Activated CD8-positive, alpha-beta memory T cell treated with anti-CD3 and anti-CD28 coated beads for 4 hours (primary cell): ENCODE measurements at places on chromosomes 12 and 14.

DNA sequence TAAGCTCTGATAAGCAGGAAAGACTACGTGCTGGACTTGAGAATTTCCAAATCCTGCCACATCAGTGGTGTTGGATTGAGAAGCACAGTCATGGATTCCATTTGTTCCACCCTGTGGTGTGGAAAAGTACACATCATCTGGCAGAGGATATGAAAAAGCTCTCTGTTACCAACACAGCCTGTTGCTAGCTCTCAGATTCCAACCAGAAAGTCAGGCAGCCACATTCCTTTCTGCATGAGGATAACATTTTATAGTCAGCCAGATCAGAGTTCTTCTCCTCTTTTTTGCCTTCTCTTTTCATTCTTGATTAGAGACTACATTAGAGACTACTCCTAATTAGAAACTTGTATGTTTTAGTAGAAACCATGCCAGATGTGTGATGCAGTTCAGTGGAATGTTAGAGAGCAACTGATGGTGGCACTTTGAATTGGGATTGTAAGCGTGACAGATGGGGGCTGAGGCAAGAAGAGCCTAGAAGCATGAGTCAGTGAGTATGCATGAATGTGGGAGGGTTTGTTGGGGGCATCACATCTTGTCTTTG lies 61.2 kb upstream of the STXBP6 start:
- DNase-seq, result no peak

DNA sequence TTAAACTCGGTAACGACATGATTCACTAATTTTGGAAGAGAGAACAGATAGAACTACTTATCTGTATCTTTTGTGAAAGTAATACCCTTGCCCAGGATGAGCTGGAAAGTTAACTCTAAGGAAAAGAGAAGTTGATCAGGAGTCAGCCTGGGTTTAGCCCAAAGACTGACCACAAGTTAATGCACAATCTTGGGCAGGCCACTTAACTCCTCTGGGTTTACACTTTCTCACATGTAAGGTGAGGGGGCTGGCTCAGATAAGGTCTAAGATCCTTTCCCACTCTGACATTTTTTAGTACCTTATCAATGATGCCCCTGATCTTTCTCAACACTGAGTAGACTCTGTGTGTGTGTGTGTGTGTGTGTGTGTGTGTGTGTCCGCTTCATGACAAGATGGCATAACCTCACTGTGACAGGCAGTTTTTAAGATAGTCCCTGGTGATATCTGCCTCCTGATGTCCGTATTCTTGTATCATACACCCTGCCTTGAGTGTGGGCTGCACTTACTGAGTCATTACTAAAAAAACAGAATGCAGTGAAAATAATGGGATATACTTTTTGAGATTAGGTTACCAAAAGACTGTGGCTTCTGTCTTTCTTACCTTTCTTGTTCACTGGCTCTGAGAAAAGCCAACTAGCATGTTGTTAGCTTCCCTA lies 56.2 kb upstream of the CCDC198 start:
- DNase-seq, result no peak

- DNase-seq, result no peak
These were observed 15.8 kb upstream of the VPS33A start for GRCh38 chr12:122282061-122282460.

DNA sequence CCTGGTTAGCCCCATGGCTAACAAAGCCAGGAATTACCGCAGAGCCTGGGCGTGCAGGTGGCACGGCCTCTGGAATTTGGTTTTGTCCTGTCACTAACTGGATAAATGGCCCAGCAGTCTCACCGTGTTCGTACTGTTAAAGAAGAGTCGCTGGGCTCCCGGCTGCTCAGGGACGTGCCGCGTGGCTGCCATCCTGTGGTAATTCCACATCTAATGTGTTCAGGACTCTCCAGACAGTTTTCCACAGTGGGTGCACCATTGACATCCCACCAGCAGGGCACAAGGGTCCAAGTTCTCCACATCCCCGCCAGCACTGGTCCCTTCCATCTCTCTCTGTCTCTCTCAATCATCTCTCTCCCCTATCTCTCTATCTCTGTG lies 19.6 kb downstream of the NOC4L start:
- no peak for DNase-seq

- DNase-seq, result no peak
These were observed 329.8 kb upstream of the FOXG1 start for GRCh38 chr14:28436821-28437220.

DNA sequence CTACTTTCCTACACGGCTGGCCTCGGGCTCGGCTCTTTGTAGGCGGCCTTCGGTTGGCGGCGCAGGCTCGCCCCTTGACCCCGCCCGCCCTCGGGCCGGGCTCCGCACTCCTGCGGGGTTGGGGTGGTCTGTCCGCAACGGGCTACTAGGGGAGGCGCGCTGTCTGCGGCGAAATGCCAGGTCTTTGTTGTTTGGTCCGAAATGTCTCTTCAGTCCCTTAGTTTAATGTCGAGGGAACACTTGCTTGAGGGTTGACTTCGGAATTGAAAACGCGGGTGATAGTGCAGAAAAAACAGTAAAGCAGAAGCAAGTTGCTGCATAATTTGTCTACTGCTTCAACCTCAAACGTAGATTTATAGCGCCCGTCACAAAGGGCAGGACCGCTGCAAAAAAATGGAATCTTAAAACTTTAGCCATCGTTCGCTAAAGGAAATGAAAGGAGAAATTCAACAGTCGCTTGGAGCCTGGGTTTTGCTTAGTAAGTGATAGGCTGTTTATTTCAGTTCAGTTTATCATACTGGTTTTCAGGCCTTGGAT lies 390 bp downstream of the JKAMP start:
- DNase-seq, result no peak

DNA sequence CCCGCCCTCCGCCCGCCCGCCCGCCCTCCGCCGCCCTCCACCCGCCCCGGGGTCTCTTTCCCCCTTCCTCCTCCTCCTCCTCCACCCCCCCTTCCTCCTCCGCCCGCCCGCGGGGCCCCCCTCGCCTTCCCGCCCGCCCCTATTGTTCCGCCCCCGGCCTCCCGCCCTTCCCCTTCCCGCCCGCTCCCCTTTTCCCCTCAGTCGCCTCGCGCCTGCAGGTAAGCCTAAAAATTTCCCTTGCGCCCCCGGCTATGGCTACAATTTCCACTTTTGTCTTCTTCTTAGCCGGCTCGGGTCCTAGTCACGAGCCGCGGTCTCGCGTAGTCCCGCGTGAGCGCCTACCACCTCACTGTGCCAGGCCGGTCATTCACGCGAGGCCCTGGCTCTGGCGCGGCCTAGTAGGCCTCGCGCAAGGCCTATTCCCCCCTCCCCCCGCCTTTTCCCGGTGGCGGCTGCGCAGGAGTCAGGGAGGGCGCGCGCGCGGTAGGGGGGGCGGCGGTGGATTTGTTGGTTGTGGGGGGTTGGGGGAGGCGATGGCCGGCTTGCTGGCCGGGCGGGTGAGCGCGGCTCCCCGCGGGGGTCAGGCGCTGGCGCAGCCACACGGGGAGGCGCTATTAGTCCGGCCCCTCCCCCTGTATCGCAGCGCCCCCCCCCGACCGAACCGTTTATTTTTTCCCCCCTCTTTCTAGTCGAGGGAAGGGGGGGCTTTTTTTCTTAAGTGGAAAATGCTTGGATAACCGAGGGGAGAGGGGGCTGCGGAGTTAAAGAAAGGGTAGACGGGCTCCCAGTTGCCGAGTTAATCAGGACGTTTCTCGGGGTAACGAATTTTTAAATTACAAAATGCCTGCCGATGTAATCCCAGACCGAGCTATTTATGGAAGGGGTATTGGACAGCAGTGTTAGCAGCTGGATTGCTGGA lies 516 bp downstream of the PCBP2 start:
- peak; percentile 53 for DNase-seq

- DNase-seq, result no peak
These were observed 871.4 kb downstream of the C12orf50 start for GRCh38 chr12:87157791-87158190.

DNA sequence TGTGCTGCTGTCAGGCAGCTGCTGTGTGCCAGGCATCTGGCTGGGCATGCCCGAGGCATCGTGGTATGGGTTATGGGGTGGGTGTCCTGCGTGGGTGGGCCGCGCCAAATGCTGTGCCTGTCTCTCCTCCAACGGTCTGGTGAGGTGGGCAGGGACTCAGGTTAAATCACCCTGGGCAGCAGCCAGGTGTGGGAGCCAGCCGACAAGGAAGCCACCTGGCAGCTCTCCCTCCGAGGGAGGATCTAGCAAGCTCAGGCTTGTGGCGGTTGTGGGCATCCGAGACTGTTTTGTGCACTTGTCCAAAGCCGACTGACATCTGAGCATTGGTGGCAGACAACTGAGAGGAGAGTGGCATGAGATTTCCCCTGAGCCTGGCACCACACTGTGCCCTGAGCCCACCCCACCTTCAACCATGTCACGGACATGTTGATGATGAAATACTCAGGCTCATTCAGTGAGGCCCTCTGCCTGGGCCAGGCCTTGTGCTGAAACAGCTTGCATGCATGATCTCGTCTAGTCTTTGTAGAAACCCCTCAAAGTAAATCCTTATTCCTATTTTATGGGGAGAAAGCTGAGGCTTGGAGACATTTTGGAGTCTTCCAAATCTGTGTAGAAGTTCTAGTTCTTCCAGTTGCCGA lies 181.8 kb upstream of the MYL2 start:
- no peak for DNase-seq

- DNase-seq, result no peak
These were observed 249.7 kb upstream of the BTG1 start for GRCh38 chr12:92395322-92395721.

DNA sequence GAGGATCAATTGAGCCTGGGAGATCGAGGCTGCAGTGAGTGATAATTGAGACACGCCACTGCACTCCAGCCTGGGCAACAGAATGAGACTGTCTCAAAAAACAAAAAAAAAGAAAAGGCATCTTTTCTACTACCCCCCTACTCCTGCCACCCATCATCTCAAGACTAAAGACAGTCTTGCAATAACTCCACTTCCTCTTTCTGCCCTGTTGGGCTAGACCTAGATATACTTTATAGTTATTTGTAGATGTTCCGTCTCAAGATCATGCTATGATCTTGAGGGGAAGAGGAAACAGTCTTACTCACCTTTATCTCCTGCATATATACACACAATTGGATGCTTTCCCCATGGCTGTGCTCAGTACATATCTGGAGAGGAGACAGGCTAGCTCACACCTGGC lies 12.1 kb upstream of the ESPL1 start:
- DNase-seq, result no peak

GRCh38 chr14:74176400-74176793 lies 62.9 kb upstream of the VSX2 start:
- DNase-seq, result no peak

DNA sequence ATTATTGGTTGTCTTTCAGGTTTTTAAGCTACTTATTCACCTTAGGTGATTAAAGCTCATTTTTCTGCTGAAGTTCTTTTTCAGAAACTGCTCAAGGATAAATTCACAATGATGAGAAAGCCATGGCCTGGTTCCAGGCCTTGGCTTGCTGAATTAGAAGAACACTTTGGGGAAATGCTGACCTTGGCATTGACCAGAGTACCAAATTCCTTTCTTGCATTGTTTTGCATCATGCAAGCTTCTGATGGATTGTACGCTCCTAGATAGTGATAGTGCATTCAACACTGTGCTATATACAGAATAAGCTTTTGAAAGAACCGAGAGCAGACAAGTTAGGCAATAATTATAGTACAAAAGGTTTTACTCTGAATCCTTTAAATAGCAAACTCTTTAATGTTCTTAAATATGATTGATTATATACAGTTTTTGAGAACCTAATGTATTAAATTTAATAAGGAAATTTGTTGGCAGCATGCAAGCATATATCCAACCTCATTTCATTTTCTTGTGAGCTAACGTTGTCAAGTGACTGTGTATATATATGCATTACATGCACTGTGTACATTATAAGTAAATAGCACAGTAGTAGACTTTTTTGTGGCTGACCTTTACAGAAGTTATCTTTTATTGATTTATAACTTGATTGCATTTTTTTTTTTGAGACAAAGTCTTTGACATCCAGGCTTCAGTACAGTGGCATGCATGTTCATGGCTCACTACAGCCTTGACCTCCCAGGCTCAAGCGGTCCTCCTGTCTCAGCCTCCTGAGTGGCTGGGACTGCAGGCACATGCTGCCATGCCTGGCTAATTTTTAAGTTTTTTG lies 99.2 kb downstream of the DIP2B start:
- DNase-seq, result no peak

- no peak for DNase-seq
These were observed 2.6 kb upstream of the FBRSL1 start for GRCh38 chr12:132487311-132487741.

DNA sequence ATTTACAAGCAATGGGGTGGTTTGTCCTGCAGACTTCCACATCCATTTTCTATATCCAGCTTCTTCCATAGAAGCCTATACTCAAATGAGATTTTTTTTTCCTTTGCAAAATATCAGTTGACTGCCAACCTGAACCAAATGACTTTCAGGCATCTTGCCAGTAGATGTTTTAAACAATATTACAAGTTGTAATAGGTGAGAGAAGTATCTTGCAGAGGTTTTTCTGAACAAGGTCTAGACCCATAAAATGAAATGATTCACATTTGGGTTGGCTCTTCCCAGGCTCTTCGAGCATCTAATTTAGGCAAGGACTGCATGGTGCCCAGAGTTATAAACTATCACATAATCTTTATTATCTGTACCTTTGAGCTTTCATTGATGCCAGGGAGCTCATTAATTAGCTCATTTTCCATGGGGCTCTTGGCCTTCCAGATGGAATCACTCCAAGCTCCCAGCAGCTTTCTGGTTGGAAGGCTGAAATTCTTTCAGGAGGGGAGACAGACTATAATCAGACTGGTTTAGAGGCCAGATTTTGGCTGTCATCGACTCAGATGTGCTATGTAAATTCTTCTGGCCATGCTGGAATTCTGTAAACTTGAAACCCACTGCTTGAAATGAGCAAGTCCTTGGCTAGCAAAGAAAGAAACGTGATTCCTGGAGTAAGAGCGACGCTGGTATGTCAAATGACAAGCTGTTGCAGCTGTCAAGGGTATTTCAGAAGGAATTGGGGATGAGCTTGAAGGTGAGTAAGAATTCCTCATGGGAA lies 32.2 kb upstream of the DICER1 start:
- DNase-seq, result no peak

GRCh38 chr12:6534945-6535696 lies 804 bp downstream of the GAPDH start:
- DNase-seq, result peak; percentile 47

GRCh38 chr12:12975322-12976077 lies 23.5 kb upstream of the GPRC5D start:
- DNase-seq, result no peak

DNA sequence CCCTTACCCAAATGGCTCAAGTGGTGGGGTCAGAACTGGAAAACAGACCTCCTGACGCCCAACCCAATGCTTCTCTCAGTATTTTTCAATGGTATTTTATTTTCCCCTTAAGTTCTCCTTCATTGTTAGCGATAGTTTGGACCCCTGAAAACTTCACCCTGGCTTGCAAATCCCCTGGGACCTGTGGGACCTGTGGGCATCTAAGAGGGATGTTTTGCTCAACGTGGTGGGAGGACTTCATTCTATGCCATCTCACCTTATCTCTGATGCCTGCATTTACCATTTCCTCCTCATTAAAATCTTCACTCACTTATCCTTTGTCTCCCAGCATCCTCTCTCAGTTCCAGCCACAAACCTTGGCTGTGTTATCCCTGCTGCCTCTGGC lies 59.4 kb upstream of the GZMB start:
- no peak for DNase-seq
